Stimulated activated naive CD4-positive, alpha-beta T cell (primary cell): ENCODE measurements at places on chromosomes 2 and 18.
A peak's percentile ranks its signal among the peaks of the same experiment; 100 is the strongest.

- no peak for DNase-seq
Measured at GRCh38 chr18:24885276-24885675, 424.8 kb downstream of the HRH4 start.

DNA sequence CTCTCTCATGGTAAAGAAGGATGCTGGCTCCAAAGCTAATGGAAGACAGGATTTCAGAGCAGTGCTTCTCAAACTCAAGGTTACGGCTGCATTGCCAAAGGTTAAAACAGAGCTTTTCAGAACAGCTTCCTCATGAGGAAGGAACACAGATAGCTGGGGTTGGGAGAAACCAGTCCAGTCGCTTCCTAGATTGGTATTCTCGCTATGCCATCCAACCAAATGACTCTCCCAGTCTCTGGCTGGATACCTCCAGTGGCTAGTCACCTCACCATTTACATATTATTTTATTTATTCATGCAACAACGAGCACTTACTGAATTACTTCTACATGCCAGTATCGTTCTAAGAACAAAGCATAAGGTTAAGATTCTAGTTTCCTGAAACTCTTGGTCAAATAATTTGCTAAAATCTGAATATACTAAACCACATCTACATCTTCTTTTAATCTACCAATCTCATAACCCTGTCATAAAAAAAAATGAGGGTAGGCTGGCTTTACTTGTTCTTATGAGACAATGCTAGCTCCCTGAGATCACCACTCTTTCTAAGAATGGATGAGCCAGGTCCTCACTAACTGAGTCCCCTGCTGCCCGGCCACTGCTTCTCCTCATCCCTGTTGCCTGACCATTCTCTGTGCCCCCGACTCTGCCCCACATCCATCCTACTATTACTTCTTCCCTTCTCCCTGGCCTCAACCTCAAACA, 20.4 kb downstream of the KDSR start:
- no peak for DNase-seq

- DNase-seq = no peak
Measured at GRCh38 chr2:233832869-233833311, 21.4 kb downstream of the HJURP start.

GRCh38 chr2:237295889-237296480, 118.0 kb downstream of the COL6A3 start:
- no peak for DNase-seq

DNA sequence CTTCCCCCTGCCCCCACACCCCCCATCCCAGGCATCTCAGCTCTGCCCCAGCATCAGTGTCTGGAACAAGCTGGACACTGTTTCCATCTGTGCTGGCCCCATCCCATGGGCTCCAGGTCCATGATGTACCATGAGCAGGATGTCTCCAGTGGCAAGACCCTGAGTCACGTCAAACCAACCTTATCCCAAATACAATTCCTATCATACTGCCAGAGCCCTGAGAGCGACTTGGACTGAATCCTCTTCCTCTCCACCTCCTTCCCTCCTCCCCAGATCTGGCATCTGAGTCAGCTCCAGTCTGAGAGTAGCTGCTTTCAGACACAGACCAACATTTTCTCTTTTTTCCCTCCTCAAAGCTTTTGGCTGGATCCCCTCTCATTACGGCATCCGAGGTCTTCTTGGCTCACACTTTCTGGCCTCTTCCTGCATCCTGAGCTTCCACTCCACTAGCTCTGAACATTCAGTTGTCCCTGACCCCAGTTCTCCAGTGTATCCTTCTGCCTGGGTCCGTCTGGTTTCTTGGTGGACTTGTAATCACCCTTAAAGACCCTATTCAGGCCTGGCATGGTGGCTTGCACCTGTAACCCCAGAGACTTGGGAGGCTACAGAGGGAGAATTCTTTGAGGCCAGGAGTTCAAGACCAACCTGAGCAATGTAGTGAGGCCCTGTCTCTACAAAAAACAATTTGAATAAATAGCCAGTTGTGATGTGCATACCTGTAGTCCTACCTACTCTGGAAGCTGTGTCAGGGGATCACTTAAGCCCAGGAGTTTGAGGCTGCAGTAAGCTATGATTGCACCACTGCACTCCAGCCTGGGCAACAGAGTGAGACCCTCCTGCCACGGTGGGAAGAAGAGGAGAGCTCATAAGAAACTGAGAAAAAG, 68.3 kb downstream of the ACKR3 start:
- DNase-seq = no peak

GRCh38 chr18:41647914-41648313, 307.1 kb upstream of the PIK3C3 start:
- no peak for DNase-seq

- no peak for DNase-seq
Measured at GRCh38 chr2:43905371-43905803, 66.6 kb downstream of the ABCG8 start.

DNA sequence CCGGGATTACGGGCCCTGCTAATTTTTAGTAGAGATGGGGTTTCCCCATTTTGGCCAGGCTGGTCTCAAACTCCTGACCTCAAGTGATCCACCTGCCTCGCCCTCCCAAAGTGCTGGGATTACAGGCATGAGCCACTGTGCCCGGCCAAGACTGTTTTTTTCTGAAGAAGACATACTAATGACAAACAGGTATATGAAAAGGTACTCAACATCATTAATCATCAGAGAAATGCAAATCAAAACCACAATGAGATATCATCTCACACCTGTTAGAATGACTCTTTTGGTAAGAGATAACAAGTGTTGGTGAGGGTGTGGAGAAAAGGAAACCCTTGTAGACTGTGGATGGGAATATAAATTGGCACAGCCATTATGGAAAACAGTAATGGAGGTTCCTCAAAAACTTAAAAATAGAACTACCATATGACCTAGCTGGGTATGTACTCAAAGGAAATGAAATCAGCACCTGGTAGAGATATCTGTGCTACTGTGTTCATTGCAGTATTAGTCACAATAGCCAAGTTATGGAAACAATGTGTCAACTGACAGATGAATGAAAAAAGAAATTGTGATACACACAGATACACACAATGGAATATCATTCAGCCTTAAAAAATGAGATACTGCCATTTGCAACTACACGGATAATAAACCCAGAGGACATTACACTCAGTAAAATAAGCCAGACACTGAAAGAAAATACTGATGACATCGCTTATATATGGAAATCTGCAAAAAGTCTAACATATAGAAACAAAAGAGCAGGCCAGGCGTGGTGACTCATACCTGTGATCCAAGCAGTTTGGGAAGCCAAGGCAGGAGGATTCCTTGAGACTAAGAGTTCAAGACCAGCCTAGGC, 20.8 kb downstream of the SOS1 start:
- DNase-seq = no peak

- no peak for DNase-seq
Measured at GRCh38 chr2:173550143-173550542, 195.5 kb downstream of the CDCA7 start.

- DNase-seq = peak; percentile 67
Measured at GRCh38 chr2:127859712-127860085, 1.7 kb upstream of the POLR2D start.

DNA sequence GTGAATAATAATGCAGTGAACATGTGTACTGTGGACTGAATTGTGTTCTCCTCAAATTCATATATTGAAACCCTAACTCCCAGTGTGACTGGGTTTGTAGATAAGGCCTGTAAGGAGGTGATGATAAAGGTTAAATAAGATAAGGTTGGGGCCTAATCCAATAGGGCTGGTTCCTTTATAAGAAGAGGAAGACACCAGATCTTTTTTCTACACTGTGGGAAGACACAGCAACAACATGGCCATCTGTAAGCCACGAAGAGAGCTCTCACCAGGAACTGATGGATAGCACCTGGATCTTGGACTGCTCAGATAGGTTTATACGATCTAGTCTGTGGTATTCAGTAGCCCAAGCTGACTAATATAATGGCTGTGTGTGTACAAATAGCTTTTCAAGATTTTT, 66.8 kb downstream of the BMPR2 start:
- no peak for DNase-seq

DNA sequence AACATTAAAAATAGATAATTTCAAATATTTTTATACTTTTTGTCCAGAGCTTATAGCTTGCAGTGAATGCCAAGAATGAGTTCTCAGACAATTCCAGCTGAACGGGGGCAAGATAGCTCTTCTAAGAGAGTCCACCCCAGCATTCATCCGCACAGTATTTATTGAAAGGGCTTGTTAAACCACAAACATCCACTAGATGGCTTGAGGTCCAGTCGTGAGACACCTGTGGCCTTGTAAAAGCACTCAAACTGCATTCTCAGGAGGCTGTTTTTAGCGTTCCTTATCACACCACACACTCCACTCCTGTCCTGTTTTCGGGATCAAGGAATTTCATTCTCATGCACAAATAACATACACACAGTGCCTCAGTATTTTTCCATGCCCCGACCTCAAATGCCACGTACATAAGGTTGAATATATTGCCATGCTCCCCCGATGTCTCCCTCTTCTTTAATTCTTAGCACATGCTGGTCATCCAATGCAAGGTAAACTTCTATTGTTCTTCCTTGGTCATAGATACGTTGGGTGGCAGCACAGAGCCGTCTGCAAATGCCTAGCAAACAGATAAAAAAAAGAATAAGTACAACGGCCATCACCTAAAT, 47.4 kb downstream of the DNAJC10 start:
- DNase-seq = no peak

- no peak for DNase-seq
Measured at GRCh38 chr2:119407430-119408220, 24.0 kb upstream of the TMEM37 start.
